ENCODE measurements at places on chromosomes 16 and 17.

GRCh38 chr17:1947229-1947742 is 77.8 kb downstream of the RTN4RL1 start:
- DNase-seq = no peak

- no peak for DNase-seq
These were observed 114.1 kb downstream of the NOG start for GRCh38 chr17:56707312-56708219.

DNA sequence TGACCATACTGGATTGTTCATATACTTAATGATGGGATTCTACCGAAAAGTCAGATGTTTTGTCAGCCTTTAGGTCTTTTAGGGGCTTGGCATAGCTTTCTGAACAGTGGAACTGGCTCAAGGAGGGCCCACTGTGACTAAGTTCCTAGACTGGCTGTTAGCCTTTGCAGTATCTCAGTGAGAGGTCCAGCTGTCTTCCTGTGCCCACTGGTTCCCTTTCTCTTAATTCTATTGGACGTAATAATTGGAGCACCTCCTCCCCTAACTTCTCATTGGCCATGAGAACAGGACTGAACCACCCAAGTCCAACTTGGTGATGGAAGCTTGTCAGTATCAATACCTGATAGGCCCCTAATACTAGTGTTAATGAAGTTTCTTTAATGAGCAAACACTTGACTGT is 13.5 kb downstream of the KPNA2 start:
- no peak for DNase-seq

DNA sequence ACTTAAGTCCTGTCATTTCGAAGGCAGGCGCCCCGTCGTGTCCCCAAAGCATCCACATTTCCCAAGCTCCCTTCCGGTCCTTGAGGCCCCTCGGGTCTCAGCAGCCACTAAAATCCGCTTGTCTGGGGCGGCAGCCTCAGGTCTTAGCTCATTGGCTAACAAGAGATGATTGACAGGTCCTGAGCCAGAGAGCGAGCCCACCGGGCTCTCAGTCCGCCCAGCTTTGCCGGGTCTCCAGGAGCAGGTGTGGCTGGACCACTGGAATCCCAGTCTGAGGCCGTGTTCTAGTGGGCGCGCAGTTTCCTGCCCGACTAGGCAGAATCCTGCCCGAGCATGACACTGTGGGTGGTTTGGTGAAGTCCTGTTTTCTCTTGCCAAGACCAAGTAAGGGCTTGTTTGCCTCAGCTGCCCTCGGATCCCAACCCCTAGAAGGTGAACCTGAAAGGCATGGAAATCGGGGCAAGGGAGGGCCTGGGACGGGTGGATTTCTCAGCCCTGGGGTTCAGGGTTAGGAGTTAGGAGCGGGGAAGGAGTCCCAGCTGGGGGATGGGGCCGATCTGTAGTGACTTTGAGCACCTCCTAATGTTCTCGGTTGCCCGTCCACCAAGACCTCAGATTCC is 42.8 kb downstream of the MRC2 start:
- DNase-seq = no peak

DNA sequence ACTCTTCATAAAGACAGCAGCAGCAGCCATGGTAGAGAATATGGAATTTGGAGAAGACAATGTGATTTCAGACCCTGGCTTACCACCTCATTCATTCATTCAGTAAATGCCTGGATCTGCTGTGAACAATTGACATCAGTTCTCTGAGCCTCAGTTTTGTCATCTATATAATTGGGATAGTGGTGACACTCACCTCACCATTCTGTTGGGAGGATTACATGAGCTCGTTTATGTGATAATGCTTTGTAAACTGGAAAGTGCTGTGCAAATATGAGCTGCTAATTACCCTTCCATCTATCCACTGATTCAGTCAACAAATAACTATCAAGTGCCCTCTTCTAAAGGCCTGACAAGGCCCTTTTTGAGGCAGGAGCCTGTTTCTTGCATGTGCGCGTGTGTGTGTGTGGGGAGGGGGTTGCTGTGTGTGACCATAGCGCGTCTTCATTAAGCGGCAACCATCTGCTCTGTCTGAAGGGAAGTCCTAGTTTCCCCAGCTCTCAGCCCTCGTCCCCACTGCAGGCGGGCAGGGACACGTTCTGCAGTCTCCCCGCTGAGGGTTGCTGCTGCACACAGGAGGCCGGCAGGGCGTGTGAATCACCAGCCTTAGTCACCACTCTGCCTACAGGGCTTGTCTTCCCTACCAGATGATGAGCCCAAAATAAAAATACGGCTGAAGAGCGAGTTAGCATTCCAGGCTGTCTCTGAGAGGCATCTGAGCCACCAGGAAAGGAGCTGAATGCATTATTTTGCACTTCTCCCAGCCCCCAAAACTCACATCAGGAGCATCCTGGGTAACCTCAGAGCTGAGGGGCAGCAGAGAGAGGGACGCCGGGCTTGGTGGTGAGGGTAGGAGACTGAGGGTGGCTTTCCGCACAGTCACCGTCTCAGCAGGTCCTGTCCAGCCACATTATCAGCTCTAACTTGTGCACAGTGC is 19.9 kb downstream of the ARL4D start:
- DNase-seq = no peak

- no peak for DNase-seq
These were observed 445 bp upstream of the CACNG5 start for GRCh38 chr17:66834426-66834918.

DNA sequence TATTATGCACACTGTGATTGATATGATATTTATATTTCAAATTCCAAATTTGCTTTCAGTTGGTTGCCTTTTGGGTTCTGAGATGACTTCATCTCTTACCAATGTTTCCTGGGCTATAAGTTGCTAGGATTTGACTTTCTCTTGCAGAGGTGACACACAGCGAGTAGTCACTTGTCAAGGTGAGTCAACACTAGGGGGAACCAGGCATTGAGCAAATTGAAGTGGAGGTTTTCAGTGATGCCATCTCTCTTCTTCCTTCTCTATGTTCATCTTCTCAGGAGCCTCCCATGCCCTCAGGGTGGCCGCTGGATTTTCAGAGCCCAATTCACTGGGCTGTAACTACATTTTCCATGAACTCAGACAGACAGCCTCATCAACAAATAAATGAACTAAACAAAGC is 6.0 kb upstream of the CPD start:
- DNase-seq = no peak

DNA sequence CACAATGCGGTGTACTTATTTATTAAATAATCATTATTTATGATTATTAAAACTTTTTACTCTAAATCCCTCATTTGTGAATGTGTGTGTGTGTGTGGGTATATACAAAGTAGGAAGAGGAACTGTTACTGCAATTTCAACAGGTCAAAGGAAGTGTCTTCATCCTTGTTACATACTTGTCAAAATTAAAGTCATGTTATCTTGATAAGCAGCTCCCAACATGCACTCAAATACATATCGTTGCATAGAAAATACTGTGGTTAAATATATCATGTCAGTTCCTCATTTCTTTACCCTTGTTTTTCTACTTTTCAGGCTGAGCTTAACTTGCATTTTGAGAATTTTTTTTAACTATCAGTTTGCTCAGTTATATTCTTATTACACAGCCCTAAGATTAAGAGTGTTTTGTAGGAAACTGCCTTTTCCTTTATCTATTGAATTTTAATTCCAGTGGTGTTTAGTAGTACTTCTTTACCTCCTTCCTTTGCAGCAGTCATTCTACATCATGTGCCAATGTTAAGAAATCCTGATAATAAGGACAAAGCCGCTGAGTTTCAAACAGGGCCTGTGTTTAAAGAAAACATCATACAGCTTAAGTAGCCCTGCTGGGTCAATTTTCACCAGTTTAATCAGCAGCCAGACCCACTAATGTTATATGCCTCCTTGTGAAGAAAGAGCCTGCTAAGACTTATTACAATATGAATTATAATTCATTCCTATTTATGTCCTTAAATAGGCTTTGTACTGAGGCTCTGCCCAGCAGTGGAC is 7.2 kb downstream of the EFCAB5 start:
- DNase-seq = no peak

- DNase-seq = peak; percentile 22
These were observed 32.7 kb upstream of the SSTR2 start for GRCh38 chr17:73132085-73132492.

GRCh38 chr16:21703589-21704174 is 39.9 kb downstream of the OTOA start:
- DNase-seq = no peak

DNA sequence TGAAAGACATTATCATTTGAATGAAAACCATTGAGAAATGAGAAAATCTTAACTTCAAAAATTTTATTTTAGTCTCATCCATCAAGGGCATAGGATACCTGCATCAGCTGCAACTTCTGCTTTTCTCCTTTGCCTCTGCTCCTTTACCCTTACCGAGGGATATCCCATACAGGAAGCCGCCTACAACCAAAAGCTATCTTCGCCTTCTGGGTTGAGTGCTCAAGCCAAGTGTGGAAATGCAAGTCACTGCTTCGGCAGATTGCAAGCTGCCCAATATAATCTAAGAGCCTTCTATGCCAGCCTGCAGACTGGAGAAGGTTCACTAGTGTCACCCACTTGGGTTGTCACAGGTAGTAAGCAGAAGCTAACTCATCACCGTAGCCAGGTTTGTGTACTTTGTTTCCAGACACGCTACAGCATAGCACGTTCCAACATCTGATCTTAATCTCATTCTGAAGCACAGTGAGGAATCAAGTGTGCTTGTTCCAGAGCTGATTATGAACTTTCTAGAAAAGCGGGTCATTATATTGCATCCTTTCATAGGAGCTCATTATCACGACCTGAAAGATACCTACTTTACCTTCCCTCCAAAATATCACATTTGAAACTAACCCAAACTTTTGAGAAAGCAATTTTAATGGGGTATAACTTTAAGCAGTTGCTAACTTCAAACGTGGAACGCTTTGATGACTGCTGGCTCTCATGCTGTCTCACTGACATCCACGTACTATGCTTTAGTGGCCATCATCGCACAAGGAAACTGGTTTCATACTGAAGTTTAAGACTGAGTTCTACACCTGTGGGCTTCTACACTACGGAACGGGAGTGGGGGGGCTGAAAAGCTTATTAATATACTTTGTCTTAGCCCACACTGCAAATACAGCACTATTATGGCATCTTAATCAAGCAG is 8.0 kb upstream of the UNK start:
- DNase-seq = no peak

GRCh38 chr16:27379919-27380318 is 22.1 kb upstream of the IL21R start:
- no peak for DNase-seq

GRCh38 chr16:47977802-47978201 is 178.0 kb downstream of the ABCC12 start:
- DNase-seq = no peak

DNA sequence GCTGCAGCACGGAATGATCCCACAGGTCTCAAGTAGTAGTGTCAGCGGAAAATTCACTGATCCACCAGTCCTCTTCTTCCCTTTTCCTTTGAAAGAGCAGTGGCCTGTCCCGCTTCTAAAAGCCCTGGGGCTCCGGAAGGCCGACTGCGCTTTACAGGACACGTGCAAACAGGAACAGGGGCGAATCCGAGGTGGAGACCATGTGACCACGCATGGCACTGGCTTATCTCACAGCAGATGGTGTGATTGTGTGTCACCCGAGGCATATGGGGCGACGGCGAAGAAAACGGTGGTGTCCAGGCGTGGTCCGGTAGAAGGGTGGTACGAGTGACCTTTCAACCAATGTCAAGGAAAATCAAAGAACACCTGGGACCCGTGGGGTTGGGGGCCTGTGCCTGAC is 12.0 kb upstream of the KCNJ18 start:
- DNase-seq = no peak

GRCh38 chr16:22641131-22641628 is 130.5 kb downstream of the NPIPB5 start:
- no peak for DNase-seq

DNA sequence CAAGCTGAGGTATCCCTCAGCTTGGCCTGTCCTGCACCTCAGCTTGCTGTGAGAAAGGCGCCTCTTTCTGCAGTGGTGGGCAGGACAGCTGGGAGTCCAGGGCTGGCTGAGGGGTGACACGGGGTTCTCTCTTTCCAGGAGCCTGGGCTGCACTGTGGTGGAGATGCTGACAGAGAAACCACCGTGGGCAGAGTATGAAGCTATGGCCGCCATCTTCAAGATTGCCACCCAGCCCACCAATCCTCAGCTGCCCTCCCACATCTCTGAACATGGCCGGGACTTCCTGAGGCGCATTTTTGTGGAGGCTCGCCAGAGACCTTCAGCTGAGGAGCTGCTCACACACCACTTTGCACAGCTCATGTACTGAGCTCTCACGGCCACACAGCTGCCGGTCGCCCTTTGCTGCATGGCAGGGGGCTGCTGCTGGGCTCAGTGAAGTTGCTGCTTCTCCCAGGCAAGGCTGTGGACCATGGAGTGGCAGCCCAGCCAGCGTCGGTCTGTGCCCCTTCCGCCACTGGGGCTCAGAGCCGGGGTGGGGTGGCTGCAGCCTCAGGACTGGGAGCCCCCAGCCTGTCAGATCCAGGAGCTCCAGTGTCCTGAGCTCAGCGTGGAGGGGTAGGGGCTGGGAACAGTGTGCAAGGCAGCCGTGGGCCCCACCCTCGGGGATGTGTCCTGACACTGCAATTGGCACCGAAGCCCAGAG is 6.4 kb downstream of the LIMD2 start:
- no peak for DNase-seq

DNA sequence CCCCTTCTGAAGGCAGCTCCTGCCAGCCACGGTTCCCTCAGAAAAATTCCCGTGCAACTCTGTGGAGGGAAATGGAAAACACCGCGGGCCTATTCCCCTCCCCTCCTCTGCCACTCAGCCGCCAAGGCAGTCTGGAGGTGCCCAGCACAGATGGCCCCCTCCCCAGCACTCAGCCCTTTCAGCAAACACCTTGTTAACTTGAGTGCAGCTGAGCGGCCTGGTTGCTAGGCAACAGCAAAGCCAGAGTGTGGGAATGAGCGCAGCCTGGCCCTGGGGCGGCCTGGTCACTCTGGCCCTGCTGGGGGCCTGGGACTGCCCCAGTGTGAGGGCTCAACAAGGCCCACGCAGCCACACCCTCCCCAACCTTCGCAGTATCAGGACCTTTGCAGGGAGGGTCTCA is 32.8 kb downstream of the CACNA1G start:
- no peak for DNase-seq

GRCh38 chr17:61411011-61411260 is 11.3 kb downstream of the TBX2 start:
- DNase-seq = no peak

DNA sequence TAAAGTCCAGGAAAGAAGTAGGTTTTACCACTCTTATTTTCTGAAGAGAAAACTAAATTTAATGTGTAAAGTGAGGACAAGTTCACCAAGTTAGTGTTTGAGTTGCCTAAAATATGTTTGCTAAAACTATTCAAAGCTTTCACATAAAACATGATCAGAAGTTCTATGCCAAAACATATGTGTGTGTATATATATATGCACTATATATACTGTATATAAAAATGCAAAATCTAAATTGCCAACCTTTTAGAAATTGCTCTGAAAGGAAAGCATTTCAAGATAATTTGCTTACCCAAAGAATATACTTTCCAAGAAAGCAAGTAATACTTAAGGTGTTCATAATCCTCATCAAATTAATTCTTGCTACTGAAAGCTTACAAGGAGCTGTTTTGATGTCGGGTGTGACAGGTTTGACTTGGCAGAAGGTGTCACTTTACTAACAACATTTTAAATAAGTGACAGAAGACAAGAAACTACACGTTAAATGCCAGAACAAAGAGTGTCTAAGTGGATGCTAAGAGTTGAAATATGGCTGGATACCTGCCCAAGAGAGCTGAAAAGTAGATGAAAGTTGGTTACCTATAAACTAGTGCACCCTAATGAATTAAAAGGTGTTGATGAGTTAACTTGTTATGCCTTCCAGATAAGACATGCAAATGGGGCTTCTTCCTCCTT is 32.3 kb upstream of the STH start:
- DNase-seq = no peak

- no peak for DNase-seq
These were observed 11.0 kb downstream of the KRT33A start for GRCh38 chr17:41339571-41340172.

- DNase-seq = no peak
These were observed 33.8 kb upstream of the SSTR2 start for GRCh38 chr17:73130977-73131376.

Measured in memory B cell (primary cell).